Fibroblast of skin of left biceps (primary cell): ENCODE measurements at places on chromosomes 13 and 19.

- no peak for DNase-seq
These were observed 2.0 kb downstream of the ZNF823 start for GRCh38 chr19:11736696-11737095.

DNA sequence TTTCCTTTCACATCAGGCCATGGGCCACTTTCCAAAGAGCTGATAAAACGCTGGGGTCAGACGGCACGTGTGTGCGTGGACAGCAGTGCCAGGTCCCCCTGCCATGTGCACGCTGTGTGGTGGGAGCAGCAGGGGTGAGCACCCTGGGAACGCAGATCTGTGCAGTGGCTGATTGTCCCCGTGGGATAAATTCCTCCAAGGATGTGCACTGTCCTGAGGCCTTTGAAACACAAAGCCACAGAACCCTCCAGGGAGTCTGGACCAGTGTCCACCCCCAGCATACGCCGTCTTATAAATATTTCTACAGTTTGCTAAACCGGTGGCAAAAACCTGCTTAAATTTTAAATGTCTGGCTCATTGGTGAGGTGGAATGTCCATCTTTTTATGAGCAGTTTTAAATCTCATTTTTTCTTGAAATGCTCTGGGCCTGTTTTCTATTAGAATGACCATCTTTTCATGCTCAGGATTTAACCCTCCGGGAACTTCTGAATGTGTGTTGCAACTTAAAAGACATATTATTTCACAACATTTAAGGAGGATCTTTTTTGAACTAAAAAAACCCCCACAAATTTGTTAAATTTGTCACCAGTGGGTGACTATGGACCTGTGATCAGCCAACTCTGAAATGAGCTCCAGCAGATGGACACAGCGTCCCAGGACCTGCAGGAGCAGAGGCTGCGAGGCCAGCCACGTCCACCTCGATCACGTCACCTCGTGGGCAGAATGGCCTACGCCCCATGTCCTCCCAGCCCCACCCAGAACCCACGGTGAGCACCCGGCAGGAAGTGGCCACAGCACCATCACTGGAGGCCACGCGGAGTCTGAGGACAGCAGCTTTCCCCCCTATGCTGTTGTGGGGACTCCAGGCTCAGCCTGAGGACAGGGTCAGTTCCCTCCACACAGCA is 68.6 kb downstream of the RASA3 start:
- peak; percentile 40 for DNase-seq

DNA sequence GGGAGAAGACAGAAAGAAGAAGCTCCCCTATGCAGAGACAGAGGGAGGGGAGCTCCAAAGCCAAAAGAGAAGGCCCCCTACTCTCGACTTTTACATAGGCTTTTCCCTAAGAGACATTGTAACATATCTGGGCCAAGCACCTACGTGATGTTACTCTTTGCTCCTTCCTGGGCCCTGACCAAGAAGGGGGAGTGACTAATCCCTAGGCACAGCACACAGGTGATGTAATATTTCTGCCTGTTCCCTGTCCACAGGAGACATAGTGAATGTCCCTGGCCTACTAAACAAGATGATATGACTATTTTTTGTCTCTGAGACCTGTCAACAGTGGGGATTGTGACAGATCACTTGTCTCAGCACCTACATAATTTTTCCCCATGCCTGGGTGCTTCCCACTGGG is 15.9 kb upstream of the ZNF254 start:
- DNase-seq: no peak

DNA sequence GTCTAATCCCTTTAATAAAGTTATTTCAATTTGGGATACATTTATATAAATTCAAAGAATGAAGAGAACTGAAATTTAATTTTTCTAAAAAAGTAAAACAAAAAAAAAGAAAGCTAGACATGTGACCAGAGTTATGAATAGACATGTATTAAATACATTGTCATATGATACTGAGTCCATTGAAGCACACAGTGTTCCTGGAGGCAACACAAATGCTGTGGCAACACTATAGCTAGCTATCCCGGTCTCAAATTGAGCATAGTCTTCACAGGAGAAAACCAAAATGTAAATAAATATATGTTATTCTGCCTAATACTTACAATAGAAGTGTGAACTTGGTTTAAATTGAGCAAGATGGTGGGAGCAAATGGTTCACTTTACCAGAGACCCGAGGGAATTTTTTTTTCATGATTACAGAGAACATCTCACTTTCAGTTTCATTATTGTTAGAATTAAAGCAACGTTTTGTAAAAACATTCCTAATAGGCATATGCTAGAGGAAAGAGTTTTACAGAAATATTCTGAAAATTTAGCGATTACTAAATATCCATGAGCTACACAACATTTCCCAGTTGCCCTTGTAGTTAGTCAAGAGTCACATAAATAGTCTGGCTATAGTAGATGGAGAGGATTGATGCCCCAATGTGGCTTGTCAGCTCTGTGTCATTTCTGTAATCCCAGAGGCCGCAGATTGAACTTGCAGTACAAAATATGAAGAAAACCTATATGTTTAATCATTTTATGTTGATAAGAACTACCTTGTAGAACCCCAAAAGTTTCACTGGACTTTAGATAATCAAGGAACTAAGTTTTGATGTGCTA is 775.7 kb upstream of the SPRY2 start:
- DNase-seq: no peak

DNA sequence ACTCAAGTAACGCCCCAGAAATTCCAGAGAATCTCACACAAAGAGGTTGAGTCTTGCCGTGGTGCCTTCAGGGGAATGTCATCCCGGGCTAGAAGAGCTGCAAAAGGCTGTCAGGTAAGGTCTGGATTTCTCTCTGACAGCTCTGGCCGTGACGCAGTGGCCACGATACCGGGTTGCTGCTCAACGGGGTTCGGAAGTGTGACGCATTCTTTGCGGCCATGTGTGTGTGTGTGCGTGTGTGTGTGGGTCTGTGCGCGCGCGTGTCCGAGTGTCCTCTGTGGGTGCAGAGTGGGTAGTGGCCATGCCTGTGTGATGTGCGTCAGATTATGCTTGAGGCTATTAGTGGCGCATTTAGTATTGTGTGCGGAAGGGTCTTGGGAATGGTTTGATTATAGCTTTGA is 306 bp downstream of the ZNF540 start:
- no peak for DNase-seq

DNA sequence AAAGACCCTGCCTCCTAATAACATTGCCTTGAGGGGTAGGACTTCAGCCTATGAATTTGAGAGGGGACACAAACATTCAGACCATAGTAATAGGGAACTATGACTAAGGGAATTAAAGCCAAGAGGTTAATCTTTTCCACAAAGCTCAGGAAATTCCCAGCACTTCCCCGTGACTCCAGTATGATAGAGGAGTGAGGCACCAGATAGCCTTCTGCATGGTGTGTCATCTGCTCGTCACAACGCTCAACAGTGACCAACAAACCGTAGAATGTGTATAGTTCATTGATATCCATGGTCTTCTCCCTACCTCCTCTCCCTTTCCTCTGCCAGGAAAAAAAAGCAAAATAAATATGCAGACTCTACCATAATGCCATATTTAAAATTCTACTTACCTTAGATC is 64.4 kb downstream of the B3GLCT start:
- no peak for DNase-seq

- DNase-seq: no peak
These were observed 650 bp downstream of the DDA1 start for GRCh38 chr19:17309965-17310461.

DNA sequence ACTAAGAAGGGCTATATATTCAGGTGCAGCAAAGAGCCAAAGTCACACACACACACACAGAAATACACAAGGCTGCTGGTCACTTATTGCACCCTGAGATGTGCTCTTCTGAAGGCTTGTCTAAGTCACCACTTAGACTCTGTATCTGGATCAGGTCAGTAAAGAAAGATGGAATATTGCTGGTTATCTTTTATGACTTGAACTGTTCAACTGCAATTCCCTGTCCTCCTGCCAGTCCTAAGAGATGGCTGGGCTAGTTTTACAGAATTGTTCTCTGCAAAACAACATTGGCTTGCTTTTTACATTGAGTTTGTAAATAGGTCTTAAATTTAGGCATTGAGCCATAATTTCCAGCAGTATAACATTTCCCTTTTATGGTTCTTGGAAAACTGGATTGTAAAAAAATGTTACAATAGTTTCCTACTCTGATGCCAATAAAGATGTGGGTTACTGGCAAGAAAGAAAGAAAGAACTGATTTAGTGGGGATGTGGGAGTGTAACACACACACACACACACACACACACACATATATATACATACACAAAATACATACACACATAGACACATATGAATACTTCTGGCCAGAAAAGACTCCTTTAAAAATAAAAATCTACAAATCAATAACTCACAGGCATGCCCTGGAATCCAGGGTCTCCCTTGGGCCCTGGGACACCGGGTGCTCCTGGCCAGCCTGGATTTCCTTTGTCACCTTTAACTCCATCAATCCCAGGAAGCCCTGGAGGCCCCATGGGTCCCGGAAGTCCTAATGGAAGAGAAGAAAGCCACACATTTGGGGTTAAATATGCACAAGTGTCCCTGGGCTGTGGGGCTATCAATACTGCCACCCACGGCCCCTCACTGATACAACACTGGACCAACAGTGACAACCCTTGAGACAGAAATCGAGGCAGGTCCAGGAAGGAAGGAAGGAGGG is 137.7 kb downstream of the COL4A1 start:
- DNase-seq: no peak

DNA sequence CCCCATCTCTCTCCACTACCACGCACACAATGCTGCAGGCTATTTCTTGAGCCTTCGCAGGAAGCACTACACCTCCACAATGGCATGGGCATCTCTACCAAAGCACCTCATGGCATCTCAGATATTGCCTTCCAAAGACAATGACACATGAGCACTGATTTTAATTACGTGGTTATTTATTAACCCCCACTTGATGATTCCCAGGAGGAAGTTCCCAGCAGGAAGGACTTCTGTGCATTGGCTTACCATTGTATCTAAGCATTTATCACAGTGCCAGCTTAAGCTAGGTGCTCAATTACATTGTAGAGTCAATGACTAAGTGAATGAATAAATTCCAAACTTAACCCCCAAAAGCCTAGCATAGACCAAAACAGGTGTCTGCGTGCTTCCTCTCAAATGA is 101.4 kb downstream of the ABCC4 start:
- no peak for DNase-seq

GRCh38 chr19:2552859-2553258 is 76.9 kb downstream of the GADD45B start:
- no peak for DNase-seq

GRCh38 chr13:37326334-37326733 is 220.9 kb upstream of the CSNK1A1L start:
- no peak for DNase-seq

DNA sequence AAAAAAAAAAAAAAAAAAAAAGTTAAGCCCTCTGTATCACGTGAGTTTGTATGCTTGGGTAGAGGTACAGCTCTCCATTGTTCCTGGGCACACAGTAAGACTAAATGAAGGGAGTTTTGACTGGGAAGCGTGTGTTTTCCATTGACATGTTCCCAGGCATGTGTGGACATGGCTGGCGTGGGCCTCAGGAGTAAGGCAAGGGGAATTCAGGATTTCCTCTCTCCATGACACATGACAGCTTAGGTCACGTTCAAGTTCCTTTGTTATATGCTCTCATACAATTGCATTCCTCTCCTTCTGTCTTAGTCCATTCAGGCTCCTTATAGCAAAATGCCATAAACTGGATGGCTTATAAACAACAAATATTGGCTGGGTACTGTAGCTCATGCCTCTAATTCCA is 17.1 kb upstream of the MAP3K10 start:
- no peak for DNase-seq

GRCh38 chr19:16252459-16253205 is 54.9 kb downstream of the AP1M1 start:
- no peak for DNase-seq

- DNase-seq: peak; percentile 68
These were observed 194.1 kb upstream of the MIR17HG start for GRCh38 chr13:91153372-91153771.

DNA sequence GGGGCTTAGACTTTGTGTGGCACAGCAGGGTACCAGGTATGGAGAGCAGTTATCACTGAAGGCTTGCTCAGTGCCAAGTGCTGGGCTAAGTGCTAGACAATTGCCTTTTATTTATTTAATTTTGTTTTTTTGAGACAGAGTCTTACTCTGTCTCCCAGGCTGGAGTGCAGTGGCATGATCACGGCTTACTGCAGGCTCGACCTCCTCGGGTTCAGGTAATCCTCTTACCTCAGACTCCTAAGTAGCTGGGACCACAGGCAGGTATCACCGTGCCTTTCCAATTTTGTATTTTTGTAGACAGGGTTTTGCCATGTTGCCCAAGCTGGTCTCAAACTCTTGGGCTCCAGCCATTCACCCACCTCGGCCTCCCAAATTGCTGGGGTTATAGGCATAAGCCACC is 256.9 kb downstream of the ZNF536 start:
- no peak for DNase-seq

GRCh38 chr13:42925626-42926025 is 66.4 kb downstream of the EPSTI1 start:
- DNase-seq: no peak

DNA sequence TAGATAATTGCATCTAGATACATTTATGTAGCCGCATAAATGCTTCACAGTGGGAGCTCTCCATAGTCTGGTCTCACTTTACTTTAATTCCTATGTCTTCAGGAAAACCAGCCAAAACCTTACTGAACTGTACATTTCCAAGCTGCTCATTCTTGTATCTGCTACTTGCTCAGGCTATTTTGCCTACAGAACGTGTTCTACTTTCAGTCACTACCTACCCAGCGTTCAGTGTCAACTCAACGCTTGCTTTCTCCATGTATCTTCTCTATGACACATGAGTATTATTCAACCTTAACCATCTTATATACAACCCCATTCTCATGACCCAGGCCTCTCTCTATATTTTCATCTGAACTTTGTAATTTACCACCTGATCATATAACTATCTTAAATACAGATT is 101.9 kb downstream of the KLF12 start:
- no peak for DNase-seq

DNA sequence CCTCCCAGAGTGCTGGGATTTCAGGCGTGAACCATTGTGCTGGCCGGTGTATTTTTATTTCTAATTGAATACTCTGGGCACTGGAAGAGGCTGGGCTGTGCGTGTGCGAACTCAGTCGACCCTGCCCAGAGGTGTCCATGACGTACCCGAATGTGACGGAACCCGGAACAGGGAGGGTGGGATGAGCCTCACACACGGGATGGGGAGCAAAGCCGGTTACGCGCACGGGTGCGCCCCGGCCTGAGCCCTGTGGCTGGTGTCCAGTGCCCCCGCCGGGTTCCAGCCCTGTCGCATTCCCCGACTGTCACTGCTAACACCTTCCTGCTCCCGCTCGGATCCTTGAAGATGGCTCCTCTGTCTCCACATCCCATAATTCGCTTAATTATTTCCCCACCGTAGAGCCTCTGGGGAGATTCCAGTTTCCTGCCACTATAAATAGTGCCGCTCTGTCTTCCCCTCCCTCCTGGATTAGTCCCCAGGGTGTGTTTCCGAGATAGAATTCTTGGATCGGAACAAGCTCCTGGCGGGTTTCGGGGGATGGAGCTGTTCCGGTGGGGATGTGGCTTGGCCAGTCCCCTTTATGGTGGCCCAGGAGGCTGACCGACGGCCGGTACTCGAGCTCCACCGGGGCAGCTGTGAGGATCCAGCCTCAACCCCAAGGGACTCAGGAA is 22.0 kb downstream of the SBNO2 start:
- no peak for DNase-seq

GRCh38 chr19:17125062-17125727 is 49.6 kb downstream of the MYO9B start:
- no peak for DNase-seq

- DNase-seq: no peak
These were observed 208.8 kb downstream of the SLITRK6 start for GRCh38 chr13:85590231-85590931.

GRCh38 chr13:68727165-68727564 is 1380.5 kb upstream of the ATXN8OS start:
- DNase-seq: no peak
